Osteoblast (primary cell): ENCODE measurements at places on chromosomes 7 and 10. TPM values are rescaled to one million over a fixed set of nuclear protein-coding genes. Genes with fewer than 3 reads are reported as not detected.

The VAX1 gene
- total RNA-seq, result not detected in 2 replicates

The ARHGAP19 gene
- total RNA-seq, result 7.7 and 8.7 TPM in 2 replicates

The HMX3 gene
- total RNA-seq, result not detected in 2 replicates

The MAGI2 gene
- 18.8 and 24.8 TPM in 2 replicates for total RNA-seq

The TMEM229A gene
- not detected in 2 replicates for total RNA-seq

The MASTL gene
- 10.1 and 13.0 TPM in 2 replicates for total RNA-seq

The GRB10 gene
- 62.6 and 69.5 TPM in 2 replicates for total RNA-seq

The RP9 gene
- 6.5 and 10.3 TPM in 2 replicates for total RNA-seq

The MXI1 gene
- 39.5 and 41.6 TPM in 2 replicates for total RNA-seq

The SGPL1 gene
- 46.6 and 47.4 TPM in 2 replicates for total RNA-seq

The ZEB1 gene
- total RNA-seq, result 53.6 and 56.1 TPM in 2 replicates

The SLC13A1 gene
- total RNA-seq, result not detected in 2 replicates

The IL2RA gene
- total RNA-seq, result not detected in 2 replicates

The GIMAP5 gene
- total RNA-seq, result not detected in 2 replicates

The FGL2 gene
- total RNA-seq, result under 0.01 TPM in 2 replicates

The CPVL gene
- total RNA-seq, result 0.36 TPM in 1 of 2 replicates, not detected in the other

The CLCN1 gene
- under 0.01 TPM in 2 replicates for total RNA-seq

The HIPK2 gene
- total RNA-seq, result 12.7 and 13.3 TPM in 2 replicates

The SGMS1 gene
- total RNA-seq, result 60.4 and 68.0 TPM in 2 replicates

The GNGT1 gene
- total RNA-seq, result not detected in 2 replicates

The CABCOCO1 gene
- 2.2 and 3.5 TPM in 2 replicates for total RNA-seq

The GSAP gene
- 10.6 and 13.0 TPM in 2 replicates for total RNA-seq

The CNPY1 gene
- not detected in 2 replicates for total RNA-seq

The SYCE1 gene
- total RNA-seq, result 0.72 TPM in 1 of 2 replicates, not detected in the other

The RELN gene
- total RNA-seq, result 0.29 and 0.36 TPM in 2 replicates

The CTAGE4 gene
- total RNA-seq, result 0.36 and 2.4 TPM in 2 replicates

The STX1A gene
- 15.9 and 17.4 TPM in 2 replicates for total RNA-seq

The PNLIPRP3 gene
- 0.59 and 0.72 TPM in 2 replicates for total RNA-seq

The HOXA11 gene
- 14.4 and 15.2 TPM in 2 replicates for total RNA-seq

The DRGX gene
- under 0.01 TPM in 1 of 2 replicates, not detected in the other for total RNA-seq

The OR13A1 gene
- under 0.01 TPM in 1 of 2 replicates, not detected in the other for total RNA-seq

The SLC18A2 gene
- under 0.01 TPM in 1 of 2 replicates, not detected in the other for total RNA-seq

The HKDC1 gene
- total RNA-seq, result 0.29 and 2.9 TPM in 2 replicates

The GHRHR gene
- not detected in 2 replicates for total RNA-seq

The VSTM4 gene
- total RNA-seq, result 10.1 and 14.1 TPM in 2 replicates

The OR2A1 gene
- 0.29 and 0.36 TPM in 2 replicates for total RNA-seq

The PDK4 gene
- 0.36 and 0.59 TPM in 2 replicates for total RNA-seq

The CYP3A7 gene
- not detected in 2 replicates for total RNA-seq
